ENCODE measurements at places on chromosomes 2 and 18.

- no peak for DNase-seq
Measured at GRCh38 chr2:66888791-66889631, 454.1 kb downstream of the MEIS1 start.

GRCh38 chr2:239271471-239271870 lies 129.3 kb downstream of the HDAC4 start:
- no peak for DNase-seq

GRCh38 chr2:3535467-3535793 lies 16.1 kb upstream of the ADI1 start:
- no peak for DNase-seq

GRCh38 chr2:10347562-10347948 lies 44.9 kb downstream of the HPCAL1 start:
- DNase-seq = no peak

DNA sequence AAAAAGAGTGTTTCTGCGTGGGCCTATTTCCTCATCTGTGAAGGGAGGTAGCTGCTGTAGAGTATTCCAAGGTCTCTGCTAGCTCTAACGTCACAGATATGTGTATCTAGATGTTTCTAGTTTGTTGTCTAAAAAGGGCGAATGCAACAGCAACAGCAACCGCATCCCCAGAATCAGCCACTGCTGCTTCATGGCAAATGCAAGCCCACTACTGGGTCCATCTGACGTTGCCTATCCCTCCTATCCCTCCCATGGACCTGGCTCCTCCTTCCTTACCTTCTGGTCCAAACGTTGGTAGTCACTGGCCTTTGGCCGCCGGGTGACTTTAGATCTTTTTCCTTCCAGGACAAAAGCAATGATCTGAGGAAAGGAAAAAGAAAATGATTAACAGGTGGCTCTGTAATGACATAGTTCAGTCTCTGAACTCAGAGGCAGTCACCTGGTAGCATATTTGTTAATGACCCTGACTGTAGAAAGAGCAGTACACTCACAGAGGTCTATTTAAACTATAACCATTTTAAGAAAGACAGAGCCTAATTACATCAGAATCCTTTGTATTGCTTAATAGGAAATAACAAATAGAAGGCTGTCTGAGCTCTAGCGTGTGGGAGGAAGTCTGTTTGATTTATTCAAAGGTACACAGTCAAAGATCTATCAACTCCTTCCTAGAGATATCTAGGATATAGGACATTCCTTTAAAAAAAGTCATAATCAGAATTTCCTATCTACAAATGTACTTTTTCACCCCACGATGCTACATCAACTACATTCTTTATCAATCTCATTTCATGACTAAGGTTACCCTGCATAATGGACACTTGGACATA lies 2.9 kb downstream of the TGOLN2 start:
- no peak for DNase-seq

GRCh38 chr2:163551616-163552373 lies 184.0 kb downstream of the FIGN start:
- DNase-seq = no peak

- no peak for DNase-seq
Measured at GRCh38 chr2:120791962-120792297, 56.3 kb downstream of the GLI2 start.

DNA sequence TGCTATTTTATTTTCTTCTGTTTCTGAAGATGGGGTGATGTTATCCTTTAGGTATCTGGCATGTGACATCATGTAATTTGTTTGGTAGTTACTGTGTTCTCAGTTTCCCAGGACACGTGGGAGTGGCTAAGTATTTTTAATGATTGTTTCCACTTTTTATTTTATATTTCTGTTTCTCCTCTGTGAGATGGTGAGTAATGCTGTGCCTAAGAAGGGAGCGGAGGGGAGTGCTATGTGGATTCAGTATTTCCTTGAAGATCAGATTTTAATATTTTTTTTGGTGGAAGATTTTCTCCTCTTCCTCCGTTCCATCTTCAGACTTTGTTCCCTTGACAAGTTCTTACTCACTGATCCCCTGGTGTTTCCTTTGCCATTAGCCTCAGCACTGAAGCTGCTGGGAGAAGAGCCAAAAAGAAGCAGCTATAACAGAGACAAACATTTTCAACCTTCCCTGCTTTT lies 180.0 kb upstream of the MMADHC start:
- no peak for DNase-seq

GRCh38 chr2:21466341-21466927 lies 342.7 kb downstream of the TDRD15 start:
- DNase-seq = no peak

DNA sequence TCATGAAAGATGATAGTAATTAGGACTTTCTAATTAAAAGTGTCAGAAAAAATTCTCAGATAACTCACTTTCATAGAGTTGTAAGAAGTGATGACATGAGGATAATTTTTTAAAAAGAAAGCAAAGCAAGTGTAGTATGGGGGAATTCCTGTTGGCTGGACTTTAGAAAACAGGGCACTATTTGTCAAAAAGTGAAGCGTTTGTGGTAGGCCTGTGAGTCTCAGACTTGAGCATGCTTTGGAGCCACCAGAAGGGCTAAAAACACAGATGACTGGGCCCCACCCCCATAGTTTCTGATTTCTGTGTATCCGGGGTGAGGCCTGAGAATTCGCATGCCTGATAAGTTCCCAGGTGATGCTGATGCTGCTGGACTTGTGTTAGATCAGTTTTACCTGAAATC lies 222.6 kb upstream of the LRRTM1 start:
- DNase-seq = no peak

DNA sequence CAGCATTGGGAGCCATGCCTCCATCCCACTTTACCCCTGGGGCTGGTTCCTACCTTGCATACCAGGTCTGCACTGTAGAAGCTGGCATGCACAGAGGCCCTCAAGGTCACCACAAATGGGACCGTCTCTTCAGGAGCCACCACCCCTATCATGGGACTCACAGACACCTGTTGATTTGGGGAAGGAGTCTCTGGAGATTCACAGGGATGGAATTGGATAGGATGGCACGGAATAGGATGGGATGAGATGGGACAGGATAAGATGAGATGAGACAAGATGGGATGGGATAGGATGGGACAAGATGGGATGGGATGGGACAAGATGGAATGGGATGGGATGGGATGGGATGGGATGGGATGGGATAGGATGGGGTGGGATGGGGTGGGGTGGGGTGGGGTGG lies 16.1 kb upstream of the CRYBA2 start:
- DNase-seq = no peak

DNA sequence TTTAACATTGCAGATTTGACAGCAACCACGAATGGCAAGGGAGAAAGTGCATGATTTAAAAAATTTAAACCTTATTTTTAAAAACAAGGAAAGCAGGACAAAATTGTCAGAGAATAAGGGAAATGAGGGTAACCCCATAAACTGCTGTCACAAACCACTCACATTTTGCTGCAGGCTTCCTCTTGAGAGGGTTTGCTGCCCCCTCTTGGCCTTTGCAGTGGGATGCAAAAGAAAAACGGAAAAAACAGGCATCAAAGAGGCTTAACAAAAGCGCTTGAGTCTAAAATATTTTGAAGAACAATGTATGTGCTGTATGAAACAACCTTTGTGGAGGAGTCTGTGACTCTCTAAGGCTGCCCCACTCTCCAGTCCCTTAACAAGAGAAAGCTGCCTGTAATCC lies 91.6 kb downstream of the TMX3 start:
- no peak for DNase-seq

DNA sequence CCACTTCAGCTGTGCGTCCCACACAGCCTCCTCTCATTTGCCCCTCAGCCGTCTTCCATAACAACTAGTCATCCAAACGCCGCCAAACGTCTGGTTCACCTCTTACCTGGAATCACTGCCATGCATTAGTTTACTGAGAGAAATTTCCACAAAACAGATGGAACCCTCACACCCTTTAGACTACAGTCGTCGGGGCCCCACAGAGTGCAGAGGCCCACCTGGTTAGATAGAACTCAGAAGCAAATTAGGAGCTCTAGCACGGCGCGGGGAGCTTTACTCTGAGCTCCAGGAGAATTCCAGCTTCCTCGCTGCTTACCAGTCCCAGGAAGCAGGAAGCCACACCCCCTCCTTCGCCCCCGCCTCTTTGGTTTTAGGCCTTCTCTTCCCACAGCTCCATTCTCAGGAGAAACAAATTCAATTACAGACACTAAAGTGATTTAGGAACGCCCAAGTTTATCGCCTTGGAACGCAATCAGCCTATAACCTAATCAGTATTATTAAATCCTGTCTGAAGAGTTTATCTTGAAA lies 9.4 kb downstream of the RNU2-63P start:
- DNase-seq = no peak

GRCh38 chr18:77985526-77986281 lies 736.1 kb downstream of the GALR1 start:
- DNase-seq = no peak

- no peak for DNase-seq
Measured at GRCh38 chr2:111626037-111626864, 257.7 kb downstream of the ANAPC1 start.

DNA sequence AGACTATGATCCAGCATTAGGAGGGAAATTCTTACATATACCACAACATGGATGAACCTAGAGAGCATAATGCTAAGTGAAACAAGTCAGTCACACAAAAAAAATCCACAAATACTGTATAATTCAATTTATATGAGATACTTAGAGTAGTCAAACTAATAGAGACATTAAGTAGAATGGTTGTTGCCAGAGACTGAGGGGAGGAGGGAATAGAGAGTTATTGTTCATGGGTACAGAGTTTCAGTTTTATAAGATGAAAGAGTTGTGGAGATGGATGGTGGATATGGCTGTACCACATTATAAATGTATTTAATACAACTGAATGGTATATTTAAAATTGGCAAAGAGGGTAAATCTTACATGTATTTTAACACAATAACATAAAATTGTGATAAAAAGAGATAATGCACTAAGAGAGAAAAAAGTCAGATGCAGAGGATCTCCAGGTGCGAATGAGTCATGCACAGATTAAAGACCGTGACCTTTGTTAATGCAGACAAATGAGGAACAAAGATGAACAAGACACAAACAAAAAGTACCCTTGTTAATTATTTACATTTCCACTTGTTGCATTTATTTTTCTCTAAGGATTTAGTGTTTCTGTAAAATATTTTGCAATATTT lies 541.7 kb upstream of the MEX3C start:
- DNase-seq = no peak

- no peak for DNase-seq
Measured at GRCh38 chr2:208175840-208176153, 12.4 kb upstream of the CRYGA start.

GRCh38 chr2:104444392-104444791 lies 409.5 kb upstream of the POU3F3 start:
- no peak for DNase-seq

GRCh38 chr2:121286506-121286905 lies 1.5 kb upstream of the TFCP2L1 start:
- no peak for DNase-seq
